Keratinocyte (primary cell): ENCODE measurements at places on chromosomes 3 and 15. TPM values are rescaled to one million over a fixed set of nuclear protein-coding genes. Genes with fewer than 3 reads are reported as not detected.

ISLR2 gene
- polyA plus RNA-seq: not detected in 3 replicates

ABI3BP gene
- polyA plus RNA-seq: 0.42 to 0.95 TPM (median 0.59 TPM) in 3 replicates

TMEM266 gene
- 0.02 to 0.35 TPM (median 0.03 TPM) in 3 replicates for polyA plus RNA-seq

FSTL1 gene
- polyA plus RNA-seq: 59.0 to 93.9 TPM (median 67.1 TPM) in 3 replicates

ZKSCAN7 gene
- polyA plus RNA-seq: 0.93 to 1.9 TPM (median 1.6 TPM) in 3 replicates

SPTSSB gene
- polyA plus RNA-seq: 0.25 to 2.6 TPM (median 2.3 TPM) in 3 replicates

KLF15 gene
- polyA plus RNA-seq: 0.03 to 0.04 TPM in 2 of 3 replicates, not detected in the other

ACTRT3 gene
- polyA plus RNA-seq: 2.5 to 3.4 TPM (median 2.9 TPM) in 3 replicates

P2RY12 gene
- not detected in 3 replicates for polyA plus RNA-seq

SAMMSON gene
- polyA plus RNA-seq: not detected in 3 replicates
